Hindlimb muscle (tissue), 1 donor: ENCODE measurements at places on chromosomes 2 and 18. TPM values are rescaled to one million over a fixed set of nuclear protein-coding genes. Genes with fewer than 3 reads are reported as not detected.

DNA sequence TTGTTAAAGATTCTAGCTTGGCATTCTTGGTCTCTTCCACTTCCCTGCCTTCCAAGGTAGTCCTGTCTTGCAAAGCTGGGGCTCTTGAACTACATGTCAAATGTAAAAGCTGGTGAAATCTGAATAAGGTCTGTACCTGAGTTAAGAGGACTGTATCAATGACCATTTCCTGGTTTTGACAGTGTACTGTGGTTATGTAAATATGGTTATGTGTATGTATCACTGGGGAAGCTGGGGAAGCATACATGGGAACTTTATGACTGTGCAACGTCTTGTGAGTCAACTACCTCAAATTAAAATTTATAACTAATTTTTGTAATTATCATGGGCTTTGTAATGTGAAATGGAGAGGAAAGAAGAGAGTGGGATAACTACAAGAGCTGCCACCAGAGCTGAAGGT lies 81.7 kb downstream of the COL4A4 start:
- no peak for DNase-seq

DNA sequence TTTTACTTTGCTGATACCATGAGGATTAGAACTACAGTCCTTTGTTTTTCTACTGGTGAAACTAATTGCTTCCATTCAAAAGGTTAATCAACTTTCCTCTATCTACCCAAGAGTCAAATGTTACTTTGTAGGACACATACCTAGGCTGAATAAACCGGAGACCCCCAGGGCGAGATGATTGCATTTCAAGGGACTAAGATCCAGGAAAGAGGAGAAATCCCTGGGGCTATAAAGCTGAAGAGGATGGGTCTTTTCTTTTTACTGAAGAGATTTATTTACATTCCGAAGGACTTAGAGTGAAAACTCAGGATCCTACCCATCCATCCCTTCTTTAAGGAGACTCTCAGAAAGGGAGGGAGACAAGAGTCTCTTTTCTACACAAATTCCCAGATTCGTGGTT lies 331.9 kb downstream of the CDH19 start:
- DNase-seq, result no peak

DNA sequence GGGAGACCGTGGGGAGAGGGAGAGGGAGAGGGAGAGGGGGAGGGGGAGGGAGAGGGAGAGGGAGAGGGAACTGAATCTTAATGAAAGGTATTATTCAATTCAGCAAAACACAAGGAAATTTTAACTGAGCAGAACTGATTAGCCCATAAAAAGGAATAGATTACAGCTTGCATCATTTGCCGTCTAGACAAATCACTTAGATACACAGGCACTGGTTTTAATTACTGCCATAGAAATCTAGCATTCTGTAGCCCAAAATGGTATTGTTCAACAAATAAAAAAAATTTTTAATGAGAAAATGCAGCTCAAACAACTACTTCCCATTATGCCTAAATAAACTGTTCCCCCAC lies 7.9 kb upstream of the KCNF1 start:
- no peak for DNase-seq

DNA sequence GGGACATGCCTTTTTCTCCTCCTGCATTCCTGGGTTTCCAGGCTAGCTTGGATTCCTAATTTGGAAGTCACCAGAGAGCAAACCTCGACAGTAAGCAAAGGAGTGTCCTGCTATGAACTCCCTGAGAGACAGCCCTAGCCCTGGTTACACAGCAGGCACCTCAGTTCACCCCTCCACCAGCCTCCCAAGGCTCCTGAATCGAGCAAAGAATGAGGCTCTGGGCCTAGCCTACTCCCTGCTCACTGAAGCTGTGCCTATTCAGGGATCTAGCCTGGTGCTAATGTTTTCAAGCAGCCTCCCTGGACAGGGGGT lies 66.7 kb upstream of the RMDN2 start:
- DNase-seq, result no peak

- no peak for DNase-seq
Measured at GRCh38 chr2:237423891-237424290, 9.9 kb upstream of the COL6A3 start.

GRCh38 chr2:186027922-186028321 lies 289.3 kb downstream of the FSIP2 start:
- no peak for DNase-seq

Gene SPR
- polyA plus RNA-seq, result 4.4 TPM
